Kasumi-1 (cell line): ENCODE measurements at places on chromosomes 12 and 14.
A peak's percentile ranks its signal among the peaks of the same experiment; 100 is the strongest.

DNA sequence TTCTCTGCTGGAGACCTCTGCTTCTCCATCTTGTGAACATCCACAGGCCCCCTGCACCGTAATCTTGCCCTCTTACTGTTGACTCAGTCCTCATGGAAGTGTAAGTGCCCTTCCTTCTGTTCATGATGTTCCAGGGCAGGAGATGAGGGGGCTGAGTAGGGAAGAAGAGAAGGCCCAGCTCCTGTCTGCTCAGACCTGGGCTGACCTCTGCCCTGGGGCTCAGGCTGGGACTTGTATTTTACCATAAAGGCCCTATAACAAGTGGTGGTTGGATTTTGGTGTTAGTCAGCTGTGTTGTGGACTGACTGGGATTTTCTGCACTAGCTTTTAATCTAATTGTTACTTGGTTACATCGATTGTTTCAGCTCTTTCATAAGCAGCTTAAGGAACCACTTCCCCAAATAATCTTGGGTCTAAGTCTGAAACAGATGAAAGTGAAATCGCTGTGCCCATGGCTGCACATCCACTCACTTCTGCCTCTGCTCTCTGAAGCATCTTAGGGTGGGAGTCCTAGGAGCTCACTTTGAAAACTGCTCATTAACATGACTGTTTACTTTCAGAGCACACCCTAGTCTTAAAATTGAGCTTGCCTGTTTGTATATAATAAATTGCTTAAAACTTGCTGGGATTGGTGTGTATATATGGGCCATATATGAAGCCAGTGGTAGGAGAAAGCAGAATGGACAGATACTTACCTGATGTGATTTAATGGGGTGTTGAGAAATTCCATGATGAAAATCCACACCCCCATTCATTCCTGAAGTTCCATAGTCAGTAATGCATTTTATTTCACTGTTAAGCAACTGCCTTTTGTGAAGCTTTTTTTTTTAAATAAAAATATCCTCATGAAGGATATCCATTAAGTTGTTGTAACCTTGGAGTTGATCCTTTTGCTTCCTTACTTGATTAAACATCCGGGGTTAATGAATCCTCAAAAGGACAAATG is 17.7 kb downstream of the C12orf71 start:
- DNase-seq, result no peak

- no peak for DNase-seq
Observed at GRCh38 chr14:99519931-99520421, 38.8 kb downstream of the CCNK start.

- no peak for DNase-seq
Observed at GRCh38 chr12:67442347-67442841, 173.2 kb downstream of the CAND1 start.

GRCh38 chr12:52013626-52014310 is 7.0 kb downstream of the TAMALIN start:
- no peak for DNase-seq

DNA sequence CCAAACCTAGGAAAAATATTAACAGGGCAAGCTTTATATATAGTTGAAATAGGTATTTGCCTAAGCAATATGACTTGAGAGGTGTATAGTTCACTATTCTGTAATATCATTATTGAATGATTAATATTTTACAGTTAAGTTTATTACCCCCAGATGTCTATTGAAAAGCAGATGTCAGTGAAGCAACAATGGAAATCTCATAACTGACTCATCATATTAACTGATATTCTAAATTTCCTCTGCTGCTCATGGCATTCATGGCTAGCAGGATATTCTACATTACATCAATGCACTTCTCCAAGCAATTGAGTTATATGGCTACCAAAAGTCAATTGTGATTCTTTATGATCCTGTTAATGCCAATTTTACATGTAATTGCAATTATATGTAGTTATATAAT is 9.7 kb upstream of the MAGOHB start:
- no peak for DNase-seq

DNA sequence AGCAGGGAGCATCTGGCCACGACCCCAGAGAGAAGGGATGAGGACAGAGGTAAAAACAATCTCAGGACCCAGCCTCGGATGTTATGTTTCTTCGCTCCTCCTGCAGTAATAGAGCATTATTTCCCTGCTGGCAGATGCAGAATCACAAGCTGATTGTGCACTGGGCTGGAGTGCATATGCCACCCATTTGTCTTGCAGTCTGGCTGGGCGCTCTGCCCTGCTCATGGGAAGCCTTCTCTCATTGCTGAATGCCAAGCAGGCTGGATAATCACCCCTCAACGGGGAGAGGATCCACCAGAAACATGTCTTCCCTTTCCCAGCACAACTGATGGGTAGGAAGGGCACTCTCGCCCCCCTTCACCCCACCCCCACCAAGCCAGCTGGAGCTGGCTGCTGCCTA is 8.5 kb upstream of the VASH1 start:
- no peak for DNase-seq

DNA sequence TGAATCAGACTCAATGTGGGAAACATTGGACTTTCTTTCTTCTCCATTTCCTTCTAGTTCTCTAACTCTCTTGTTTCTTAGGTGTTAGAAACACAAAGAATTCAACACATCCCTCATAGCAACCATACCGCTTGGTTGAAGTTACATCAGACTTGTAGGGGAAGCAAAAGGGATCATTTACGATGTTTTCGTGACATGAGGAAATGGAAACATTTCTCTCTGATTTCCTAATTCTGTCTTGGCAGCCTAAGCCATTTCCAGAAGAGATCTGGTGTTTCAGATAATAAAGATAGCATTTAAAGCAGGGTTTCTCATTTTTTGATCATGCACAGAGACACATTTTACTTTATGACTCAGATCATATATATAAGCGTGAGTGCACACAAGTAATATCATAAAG is 202.0 kb downstream of the TMEM132C start:
- no peak for DNase-seq

DNA sequence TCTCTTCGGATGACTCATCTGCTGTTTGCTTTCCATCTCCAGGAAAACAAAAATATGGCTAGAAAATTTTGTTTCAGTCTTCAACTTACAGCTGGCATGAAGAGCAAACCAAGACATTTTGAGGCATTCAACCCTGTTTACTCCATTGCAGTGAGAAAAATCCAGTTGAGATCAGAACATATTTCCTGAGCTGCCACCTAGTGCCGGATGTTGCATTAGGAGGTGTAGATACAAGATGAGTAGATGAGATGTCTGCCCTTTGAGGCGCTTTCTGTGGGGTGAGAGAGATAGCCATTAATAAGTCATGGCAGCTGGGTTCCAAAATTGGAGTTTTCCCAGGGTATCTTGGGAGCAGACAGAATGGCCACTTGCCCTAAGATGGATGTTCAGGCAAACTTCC is 171.1 kb downstream of the PRKCH start:
- no peak for DNase-seq

GRCh38 chr12:47797441-47797840 is 22.3 kb downstream of the HDAC7 start:
- DNase-seq, result no peak

GRCh38 chr12:104748790-104749189 is 209.3 kb downstream of the SLC41A2 start:
- no peak for DNase-seq

- DNase-seq, result no peak
Observed at GRCh38 chr12:118682656-118683055, 298.7 kb upstream of the SRRM4 start.

GRCh38 chr14:68807148-68807600 is 14.3 kb upstream of the ZFP36L1 start:
- peak; percentile 83 for DNase-seq

DNA sequence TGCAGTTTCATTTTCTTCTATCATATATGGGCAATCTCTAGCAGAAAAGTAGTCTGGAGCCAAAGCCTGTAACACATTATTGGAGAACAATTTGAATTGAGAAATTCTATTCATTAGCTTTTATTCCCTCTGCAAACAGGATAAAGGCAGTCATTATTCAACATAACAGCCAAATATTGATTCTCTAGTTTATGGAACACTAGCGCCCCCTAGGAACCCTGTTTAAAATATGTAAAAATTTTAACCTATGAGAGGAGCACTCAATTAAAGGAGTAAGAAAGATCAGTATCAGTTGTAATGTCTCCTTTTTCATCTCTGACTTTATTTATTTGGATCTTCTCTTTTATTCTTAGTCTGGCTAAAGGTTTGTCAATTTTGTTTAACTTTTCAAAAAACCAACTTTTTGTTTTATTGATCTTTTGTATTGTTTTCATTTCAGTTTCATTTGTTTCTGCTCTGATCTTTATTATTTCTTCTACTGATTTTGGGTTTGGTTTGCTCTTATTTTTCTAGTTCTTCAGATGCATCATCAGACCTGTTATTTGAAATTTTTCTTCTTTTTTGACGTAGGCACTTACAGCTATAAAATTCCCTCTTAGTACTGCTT is 4.8 kb upstream of the LMNTD1 start:
- DNase-seq, result peak; percentile 73

DNA sequence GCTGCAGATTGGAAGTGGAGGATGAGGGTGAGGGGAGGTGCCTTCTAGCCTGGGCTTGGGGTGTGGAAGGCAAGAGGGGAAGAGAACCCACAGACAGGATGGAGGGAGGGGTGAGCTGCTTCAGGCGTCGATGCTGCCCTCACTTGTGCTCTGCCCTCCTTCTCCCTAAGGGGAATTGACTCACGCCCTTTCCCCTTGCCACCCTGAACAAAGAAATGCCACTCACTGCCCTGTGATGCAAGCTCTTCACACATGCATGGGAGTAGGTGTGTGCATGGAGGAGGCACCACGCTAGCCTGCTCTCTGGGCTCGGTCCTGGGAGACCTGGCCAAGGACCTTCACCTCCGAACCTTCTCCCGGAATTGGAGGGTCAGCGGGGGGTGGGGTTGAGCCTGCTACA is 35.7 kb upstream of the PRMT8 start:
- DNase-seq, result no peak

DNA sequence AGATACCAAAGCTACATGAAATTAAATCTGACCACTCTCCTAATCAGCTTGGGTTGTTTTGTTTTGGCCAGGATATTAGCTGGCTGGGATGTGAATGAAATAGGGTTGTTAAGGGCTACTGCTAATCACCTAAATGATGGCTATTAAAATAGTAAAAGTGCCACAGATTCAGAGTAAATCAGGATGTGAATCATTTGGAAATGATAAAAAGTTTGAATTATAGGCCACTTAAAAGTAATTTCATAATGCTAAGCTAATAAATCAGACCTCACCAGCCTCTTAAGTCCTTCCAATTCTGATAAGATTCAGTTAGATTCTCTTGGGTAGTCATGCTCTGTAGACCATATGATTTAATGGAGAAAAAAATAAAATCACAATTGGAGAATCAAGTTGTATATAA is 12.0 kb downstream of the HELB start:
- DNase-seq, result no peak

GRCh38 chr12:121713257-121713777 is 765 bp downstream of the TMEM120B start:
- no peak for DNase-seq

DNA sequence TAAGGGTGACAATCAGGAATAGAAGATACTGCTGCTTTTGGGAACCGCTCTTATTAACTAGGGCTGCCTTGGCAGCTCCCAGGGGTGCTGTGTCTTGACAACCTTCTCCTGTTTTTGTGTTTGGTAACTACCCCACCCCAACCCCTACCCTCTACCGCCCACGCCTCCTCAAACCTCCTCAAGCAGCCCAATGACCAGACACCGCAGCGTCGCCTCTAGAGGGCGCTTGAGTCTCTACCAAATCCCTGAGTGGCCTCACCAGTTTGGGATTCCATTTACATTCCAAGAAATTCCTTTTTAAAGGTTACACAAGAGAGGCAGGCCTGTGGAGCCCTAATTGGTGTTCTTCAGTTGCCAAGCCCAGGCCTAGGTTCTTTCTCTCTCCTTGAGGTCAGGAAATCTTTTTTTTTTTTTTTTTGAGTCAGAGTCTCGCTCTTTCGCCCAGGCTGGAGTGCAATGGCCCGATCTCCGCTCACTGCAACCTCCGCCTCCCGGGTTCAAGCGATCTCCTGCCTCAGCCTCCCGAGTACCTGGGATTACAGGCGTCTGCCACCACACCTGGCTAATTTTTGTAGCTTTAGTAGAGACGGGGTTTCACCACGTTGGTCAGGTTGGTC is 72.4 kb upstream of the USP44 start:
- peak; percentile 15 for DNase-seq

DNA sequence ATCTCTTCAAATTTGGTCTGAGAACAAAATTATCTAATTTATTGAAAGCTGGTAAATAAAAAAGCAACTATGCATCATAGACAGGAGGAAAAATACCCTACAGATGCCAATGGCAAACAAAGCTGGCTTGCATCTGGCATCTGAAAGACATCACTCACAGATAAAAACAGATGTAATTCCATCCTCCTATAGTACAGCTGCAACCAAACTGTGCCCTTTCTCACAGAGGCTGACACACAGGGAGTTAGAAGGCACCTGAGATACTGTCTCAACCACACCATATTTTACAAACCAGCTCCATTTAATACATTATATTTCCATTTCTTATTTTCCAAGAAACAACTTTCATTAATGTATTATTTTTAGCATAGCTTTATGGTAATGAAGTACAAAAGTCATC is 39.4 kb downstream of the DUSP16 start:
- DNase-seq, result no peak

DNA sequence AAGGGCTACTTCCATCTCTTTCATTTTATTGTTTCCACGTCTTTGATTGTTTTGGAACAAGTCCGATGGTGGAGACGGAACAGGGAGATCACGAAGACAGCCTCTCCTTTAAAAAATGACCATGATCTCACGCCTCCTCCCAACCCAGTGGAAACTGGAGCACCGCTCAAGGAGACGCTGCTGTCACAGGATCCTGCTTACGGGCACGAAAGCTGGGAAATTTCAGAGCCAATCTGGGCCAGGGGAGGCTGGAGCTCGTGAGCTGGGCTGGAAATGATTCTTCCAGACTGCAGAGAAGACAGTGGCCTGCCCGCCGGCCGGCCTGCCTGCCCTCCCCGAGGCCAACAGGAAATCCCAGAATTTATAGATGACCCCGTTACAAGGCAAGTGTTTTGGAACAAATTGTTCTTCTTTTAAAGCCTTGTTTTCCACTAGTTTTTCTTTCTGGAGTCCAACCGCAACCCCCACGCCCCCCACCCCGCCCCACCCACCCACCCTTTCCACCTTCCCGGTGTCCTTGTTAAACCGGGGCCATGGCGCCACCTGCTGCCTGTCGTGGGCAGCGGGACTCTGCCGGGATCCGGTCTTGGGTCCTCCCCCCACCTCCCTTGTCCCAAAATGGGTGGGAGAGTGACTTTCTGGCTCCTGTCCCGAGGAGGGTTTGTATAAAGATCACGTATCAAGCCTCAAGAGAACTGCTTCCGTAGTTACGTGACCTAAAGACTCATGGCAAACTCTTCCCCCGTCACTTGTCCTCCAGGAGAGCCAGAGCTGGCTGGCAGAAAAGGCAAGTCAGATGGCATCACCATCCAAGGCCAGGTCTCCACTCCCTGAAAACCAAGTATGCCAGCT is 40.3 kb downstream of the MAP1LC3B2 start:
- peak; percentile 54 for DNase-seq

GRCh38 chr12:52564582-52564981 is 9.1 kb downstream of the KRT74 start:
- no peak for DNase-seq

GRCh38 chr12:57852620-57853500 is 6.3 kb upstream of the CTDSP2 start:
- DNase-seq, result no peak
